ENCODE measurements at places on chromosomes 12 and 14.

- no peak for DNase-seq
Observed at GRCh38 chr14:80425686-80426085, 214.4 kb upstream of the DIO2 start.

DNA sequence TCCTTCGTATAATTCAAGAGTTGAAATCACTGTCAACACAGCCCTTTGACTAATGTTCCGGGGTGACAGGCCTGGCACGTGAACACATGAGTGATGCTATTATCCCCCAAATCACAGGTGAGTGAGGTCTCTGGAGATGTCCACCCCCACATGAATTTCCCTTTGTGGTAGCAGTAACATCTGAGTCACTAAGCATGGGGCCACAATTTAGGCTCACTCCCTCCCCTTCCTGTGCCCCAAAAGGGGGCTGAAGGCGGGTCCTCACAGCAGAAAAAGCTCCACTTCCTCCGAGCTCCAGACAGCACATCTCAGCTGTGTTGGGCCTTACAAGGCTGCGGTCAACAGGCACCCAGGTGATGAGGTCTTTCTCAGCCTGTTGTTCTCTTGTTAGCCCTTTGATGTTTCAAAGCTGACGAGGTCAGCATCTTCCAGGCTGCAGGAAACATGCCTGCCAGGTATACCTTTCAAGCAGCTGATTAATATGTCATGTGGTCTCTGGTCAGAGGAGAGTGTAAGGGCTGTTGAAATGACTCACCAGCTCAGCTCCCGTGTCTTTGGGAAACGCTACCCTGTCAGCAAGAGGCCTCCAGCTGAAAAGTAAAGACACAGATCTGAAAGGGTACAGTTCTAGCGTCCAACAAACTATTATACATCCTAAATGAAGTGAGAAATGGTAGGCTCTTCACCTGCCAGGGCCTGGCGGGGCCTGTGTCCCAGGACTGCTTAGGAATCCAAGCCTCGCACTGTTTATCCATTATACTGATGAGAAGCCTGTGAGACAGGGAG, 107.3 kb downstream of the ZFP36L1 start:
- peak; percentile 69 for DNase-seq

DNA sequence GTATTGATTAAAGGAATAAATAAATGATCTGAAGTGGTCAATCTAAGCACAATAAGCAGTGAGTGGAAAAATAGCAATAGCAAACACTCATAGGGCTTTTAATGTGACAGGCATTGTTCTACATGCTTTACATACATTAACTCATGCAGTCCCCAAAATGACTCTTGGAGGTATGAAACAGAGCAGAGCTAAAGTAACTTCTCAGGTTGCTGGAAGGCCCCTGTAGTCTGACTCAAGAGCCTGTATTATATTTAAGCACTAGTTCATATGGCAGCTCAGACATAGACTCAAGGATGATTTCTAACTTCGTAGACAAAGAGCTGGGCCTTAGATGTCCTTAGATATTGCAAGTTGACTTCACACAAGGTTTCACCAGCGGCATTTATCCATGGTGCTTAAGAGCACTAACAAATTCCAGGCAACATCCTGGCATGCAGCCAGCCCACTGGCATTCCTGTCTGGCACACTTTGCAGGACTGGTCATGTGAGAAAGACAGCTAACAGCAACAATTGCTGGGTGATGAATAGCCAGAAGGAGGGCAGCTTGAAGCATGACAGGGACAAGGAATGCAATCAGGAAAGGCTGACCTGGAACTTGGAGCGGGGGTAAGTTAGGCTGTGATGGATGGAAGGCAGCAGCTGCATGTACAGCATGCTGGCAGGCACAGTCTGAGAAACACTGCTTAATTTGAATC, 22.9 kb upstream of the KTN1 start:
- no peak for DNase-seq

DNA sequence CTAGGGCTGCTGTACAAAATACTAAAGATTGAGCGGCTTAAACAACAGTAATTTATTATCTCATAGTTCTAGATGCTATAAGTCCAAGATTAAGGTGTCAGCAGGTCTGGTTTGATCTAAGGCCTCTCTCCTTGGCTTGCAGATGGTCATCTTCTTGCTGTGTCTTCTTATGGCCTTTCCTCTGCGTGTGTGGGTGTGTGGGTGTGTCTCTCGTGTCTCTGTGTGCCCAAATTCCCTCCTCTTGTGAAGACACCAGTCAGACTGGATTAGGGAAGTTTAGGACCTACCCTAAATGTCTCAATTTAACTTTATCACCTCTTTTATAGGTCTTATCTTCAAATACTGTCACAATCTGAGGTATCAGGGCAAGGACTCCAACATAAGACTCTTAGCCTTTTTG, 28.3 kb downstream of the DDHD1 start:
- no peak for DNase-seq

- DNase-seq, result no peak
Observed at GRCh38 chr14:30243207-30243606, 315.6 kb upstream of the PRKD1 start.

- DNase-seq, result no peak
Observed at GRCh38 chr12:56599797-56600196, 30.3 kb downstream of the BAZ2A start.

- DNase-seq, result no peak
Observed at GRCh38 chr12:122834921-122835749, at the start of gene HIP1R. HIP1R (plus strand) TSS chr12:122835457; CDS start chr12:122835551, 94 bp downstream.

DNA sequence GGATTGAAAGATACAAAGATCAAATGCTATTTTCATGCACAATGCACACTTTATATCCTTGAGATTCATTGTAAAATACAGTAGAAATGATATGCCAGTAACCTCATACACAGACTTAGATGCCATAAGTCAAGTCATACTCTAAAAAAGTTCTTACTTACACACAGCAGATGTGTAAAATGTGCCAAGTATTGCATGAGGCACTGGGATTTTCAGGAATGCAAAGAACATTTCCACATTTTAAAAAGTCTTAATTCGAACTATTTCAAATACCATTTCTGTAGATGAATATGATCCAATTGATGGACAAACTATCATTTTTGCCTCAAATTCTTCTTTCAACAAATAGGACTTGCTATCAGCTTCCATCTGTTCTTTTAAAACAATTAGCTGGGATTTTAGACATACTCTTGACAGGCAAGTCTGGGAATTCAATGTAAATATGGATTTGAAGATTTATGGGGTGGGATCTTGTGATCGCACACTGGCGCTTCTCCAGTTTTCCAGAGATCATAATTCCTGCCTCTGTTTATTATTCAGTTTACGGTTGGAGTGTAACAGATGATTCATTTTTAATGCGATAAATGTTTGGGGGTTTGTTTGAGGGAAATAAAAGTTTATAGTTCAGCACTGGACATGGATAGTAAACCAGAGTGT, 183.8 kb downstream of the PAX9 start:
- DNase-seq, result no peak

- no peak for DNase-seq
Observed at GRCh38 chr12:6784296-6784695, 5.0 kb upstream of the CD4 start.

GRCh38 chr12:110281549-110282299, 677 bp downstream of the ATP2A2 start:
- DNase-seq, result peak; percentile 26

DNA sequence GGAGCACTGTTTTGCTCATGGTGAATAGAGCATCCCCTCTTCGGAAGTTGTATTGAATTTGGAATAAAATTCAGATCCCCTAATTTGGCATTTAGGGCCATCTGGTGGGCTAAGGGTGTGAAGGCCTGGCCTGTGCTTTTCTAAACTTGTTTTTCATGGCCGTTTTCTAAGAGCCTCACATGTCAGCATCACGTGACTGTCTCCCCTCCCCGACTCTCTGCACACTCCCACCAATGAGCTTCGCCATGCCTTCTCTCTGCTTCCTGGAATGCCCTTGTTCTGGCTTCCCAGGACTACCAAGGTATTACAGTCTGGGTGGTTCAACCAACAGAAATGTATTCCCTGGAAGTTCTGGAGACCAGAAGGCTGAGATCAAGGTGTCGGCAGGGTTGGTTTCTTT, 85.3 kb downstream of the PRIMA1 start:
- DNase-seq, result no peak

DNA sequence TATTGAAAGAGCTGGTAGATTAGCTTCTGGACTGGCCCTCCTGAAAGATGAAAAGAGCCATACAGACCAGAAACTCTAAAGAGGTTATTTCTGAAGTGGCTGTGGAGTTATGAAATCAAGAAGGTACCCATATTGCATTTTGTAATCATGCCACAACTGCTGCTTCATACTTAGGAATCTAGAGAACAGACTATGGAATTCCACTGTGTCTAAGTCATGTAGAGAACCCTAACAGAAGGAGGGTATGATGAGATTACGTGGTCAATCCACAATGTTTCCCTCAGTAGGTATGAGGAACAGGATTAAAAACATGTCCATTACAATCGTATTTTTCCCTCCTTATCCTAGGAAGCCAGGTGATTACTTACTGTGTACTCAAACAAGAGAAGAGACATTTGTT, 708.8 kb downstream of the RERGL start:
- no peak for DNase-seq
